SW480 (cell line): ENCODE measurements at places on chromosomes 4 and X.

- no peak for DNase-seq
Observed at GRCh38 chr4:19051831-19052230, 1030.3 kb upstream of the LCORL start.

GRCh38 chr4:140611854-140612253 is 43.1 kb upstream of the UCP1 start:
- no peak for DNase-seq

DNA sequence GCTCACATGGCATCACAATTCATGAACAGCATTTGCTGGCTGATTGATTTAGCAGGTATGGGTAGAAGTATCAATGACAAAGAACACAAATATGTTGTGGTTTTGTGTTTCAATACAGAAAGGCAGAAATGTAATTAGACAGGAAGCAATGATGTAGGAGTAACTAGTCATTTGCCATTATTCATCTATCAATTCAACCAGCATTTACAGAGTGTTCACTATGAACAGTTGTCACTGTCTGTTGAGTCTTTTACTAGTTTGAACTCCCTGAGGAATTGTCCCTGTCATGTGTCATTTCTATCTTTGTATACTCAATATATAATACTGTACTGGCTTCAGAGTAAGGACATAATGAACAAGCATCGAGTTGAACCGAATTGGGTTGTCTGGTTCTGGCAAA is 51.5 kb upstream of the ARHGAP24 start:
- no peak for DNase-seq

DNA sequence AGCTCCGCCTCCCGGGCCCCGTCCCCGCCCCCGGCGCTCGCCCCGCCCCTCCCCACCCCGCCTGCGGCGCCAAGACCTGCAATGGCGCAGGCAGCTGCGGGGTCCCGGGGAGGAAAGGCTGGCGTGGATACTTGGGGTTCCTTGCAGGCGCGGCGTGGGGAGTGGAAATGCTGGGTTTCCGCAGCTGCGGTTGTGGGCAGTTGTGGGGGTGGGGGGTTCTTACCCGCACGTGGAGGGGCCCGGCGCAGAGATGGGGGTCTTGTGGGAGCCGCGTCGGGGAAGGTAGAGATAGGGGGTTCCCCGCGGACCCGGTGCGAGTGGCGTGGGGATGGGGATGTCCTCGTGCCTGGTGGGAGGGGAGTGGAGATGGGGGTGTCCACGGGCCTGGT is 680 bp upstream of the ASMTL start:
- no peak for DNase-seq

DNA sequence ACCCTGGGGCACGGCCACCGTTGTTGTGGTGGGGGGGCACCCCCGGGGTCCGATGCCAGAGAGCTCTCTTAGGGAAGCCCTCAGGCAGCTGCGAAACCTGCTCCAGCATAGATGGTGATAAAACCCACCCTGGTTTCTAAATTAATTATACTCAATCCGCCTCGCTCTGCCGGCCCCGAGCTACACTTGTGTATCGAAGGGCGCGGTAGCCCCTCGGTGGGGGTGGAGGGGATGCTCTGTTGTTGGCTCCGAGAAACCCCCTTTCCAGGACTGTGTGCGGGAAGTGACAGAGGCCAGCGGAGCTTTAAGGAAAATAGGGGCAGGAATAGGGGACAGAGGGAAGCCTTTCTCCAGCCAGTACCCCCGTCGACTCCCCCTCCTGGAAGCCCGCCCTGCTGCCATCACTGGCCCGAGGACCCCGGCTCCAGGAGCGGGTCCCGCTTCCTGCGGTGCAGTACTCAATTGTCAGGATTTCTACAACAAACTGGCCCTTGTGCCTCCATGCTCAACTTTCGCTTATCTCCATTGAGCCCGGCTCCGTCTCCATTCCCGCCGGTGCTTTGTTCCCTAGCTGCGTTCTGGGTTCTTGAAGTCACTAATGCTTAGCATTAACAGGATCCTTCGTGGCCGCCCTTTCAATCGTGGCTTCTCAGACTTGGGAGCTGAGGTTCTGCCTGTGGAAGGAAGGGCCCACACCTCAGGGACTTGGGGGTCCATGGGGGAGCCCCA is 408.2 kb downstream of the BCOR start:
- DNase-seq, result no peak

- DNase-seq, result no peak
Observed at GRCh38 chr4:114688059-114688458, 89.5 kb downstream of the UGT8 start.

DNA sequence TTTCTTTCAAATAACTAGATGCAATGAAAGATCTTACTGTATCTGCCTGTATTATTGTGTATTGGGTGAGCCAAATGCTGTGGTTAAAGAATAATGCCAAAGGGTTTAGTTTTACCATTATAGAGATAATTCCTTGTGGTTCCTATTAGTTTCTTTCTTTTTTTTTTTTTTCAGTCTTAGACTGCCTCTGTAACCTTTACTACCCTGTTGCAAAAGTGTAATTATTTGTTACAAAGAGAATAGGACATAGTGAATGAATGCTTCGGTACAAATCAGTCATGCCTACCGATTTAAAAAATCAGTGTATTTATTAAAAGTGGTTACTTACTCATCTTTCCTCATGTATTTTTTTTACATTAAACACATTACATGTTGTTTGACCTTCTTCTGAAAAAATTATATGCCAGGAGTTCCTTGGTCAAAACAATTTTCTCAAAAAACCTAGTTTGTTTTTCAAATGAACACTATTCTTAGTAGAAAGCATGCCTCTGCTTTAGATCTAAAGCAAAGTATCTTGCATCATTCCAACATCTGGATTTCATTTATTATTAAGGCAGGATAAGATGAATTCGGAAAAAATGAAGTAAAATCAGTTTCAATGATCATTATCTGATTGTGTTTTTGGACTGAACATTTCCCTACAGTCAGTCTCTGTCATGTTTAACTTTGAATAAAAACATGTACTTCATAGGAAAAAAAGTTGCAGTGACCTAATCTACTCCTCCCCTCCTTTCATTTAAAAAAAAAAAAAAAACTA is 21.2 kb upstream of the SYNPO2 start:
- DNase-seq, result no peak

GRCh38 chrX:123454712-123455431 is 270.8 kb downstream of the GRIA3 start:
- no peak for DNase-seq

GRCh38 chr4:74638001-74638400 is 156.3 kb downstream of the BTC start:
- no peak for DNase-seq

DNA sequence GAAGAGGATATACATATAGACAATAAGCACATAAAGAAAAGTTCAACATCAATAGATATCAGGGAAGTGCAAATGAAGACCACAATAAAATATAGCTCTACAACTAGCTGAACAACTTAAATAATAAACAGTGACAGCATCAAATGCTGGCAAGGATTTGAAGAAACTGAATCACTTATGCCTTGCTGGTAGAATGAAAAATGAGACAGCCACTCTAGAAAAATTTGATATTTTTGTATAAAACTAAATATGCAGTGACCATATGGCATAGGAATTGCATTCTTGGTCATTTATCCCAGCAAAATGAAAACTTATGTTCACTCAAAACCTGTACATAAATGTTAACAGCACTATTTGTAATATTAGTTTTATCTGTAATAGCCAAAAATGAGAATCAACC is 1102.0 kb downstream of the C4orf33 start:
- no peak for DNase-seq

DNA sequence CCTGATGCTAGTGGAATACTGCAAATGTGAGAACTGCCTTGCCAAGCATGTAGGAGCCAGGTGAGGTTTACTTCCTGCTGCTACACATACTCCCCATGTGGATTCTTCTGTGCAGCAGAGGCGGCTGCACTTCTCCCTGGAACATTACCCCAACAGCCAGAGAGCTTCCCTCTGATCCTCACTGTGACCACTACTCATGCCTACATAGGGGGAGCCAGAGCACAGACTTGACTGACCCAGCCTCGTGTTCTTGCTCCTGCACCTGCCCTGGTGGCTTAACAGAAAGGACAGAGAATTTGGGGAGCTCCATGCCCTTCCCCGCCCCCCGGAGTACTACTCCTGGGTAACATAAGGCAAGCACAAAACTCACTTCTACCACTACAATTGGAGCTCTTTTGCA is 38.4 kb downstream of the UGT2A2 start:
- no peak for DNase-seq

DNA sequence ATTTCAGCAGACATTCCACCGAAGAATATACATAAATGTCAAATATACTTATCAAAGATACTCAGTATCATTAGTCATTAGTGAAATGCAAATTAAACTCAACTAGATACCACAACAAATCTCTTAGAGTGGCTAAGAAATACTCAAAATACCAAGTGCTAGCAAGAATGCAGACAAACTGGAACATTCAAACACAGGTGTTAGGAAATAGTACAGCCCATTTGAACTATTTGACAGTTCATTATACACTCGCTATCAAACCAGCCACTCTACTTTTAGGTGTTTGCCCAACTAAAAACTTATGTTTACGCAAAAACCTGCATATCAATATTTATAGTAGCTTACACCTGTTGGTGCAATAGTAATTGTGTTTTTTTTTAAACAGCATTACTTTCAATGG is 8.8 kb downstream of the ADAM29 start:
- DNase-seq, result no peak

DNA sequence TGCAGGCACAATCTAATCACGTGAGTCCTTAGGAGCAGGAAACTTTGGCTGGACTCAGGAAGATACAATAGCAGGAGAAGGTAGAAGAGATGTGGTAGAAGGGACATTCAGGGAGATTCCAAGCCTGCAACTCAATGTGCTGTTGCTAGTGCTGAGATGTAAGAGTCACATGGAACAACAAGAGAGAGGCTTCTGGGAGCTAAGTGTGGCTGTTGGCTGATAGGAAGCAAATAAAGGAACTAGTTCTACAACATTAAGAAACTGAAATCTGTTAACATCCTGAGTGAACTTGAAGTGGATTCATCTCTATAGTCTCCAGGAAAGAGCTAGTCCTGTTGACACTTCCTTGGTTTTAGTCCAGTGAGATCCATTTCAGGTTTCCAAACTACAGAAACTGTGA is 1207.4 kb downstream of the ADGRL3 start:
- no peak for DNase-seq

DNA sequence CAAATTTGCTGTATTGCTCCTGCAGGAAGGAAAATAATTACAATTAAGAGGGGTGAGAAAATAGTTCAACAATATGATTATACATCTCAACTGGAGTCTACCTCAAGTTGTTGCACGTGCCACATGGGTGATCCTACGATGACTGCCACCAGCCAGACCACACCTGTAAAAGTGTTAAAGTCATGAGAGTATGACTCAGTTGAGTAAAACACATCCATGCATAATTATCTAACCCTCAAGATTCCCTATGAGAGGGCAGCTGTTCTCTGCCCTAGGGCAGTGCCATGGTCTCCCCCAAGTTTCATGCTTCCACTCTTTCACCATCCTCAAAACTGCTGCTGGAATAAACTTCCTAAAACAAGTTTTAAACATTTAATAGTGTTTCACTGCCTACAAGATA is 44.1 kb downstream of the QRFPR start:
- no peak for DNase-seq

DNA sequence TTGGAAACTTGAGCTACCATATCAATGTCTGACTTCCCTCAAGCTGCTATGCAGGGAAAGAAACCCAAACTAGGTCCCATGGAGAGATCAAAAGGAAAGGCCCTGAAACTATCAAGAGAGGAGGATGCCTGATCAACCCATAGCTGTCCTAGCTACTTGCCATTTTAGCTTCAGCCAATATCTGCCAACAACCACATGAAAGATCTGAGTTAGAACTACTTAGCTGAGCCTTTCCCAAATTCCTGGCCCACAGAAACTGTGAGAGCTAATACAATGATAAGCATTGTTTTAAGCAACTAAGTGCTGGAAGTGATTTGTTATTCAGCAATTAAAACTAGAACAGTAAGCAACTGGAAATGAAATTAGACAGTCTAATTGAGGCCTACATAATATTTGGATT is 6.3 kb upstream of the ARHGEF38 start:
- peak; percentile 85 for DNase-seq

- no peak for DNase-seq
Observed at GRCh38 chr4:147174591-147174990, 228.9 kb upstream of the TTC29 start.

- no peak for DNase-seq
Observed at GRCh38 chr4:89373394-89373793, 65.8 kb upstream of the GPRIN3 start.

GRCh38 chr4:61520681-61521160 is 320.6 kb downstream of the ADGRL3 start:
- no peak for DNase-seq

DNA sequence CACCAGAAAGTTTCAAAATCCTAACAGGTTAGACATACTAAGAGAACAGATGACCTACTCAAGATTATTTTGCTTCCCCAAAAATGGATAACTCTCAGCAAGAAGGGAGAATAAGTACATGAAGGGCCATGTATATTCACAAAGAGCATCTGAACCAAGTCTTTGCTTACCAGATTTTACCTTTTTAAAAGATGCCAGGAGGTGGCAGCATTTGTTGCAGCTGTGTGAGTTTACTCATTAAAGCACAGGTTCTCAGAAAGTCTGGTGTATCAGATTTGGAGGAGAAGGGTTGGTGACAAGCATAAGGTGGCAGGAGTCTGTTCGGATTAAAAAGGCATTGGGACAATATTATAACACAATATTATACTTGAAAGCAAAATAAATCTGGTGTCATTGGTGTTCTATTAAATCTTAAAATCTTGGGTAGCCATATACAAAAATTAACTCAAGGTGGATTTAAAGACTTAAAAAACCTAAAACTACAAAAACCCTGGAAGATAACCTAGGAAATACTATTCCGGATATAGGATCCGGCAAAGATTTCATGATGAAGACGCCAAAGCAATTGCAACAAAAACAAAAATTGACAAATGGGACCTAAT is 51.3 kb upstream of the NFKB1 start:
- peak; percentile 56 for DNase-seq

- DNase-seq, result no peak
Observed at GRCh38 chr4:187849556-187850225, 145.9 kb upstream of the ZFP42 start.
